Renal cortical epithelial cell (primary cell): ENCODE measurements at places on chromosomes 7 and 10.

- no peak for DNase-seq
Observed at GRCh38 chr10:8325024-8325980, 270.8 kb downstream of the GATA3 start.

- no peak for DNase-seq
Observed at GRCh38 chr7:131948434-131949053, 392.1 kb upstream of the PODXL start.

DNA sequence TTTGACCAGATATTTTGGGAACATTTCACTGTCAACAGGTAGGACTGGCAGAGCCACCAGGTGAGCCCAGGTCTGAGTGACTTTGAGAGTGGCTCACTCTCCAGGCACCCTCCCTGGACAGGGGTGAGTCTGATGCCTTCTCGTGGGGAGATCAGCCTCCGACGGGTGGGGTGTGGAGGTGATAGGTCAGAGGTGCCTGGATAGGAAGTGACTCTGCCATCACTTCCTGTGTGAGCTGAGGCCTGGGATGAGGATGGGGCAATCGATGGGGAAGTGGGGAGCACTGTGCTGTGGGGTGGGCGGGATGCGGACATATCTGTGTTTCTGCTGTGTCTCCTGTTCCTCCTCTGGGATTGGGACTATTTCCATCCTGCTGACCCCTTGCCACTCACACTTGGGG is 34.6 kb downstream of the IFT22 start:
- DNase-seq: no peak

DNA sequence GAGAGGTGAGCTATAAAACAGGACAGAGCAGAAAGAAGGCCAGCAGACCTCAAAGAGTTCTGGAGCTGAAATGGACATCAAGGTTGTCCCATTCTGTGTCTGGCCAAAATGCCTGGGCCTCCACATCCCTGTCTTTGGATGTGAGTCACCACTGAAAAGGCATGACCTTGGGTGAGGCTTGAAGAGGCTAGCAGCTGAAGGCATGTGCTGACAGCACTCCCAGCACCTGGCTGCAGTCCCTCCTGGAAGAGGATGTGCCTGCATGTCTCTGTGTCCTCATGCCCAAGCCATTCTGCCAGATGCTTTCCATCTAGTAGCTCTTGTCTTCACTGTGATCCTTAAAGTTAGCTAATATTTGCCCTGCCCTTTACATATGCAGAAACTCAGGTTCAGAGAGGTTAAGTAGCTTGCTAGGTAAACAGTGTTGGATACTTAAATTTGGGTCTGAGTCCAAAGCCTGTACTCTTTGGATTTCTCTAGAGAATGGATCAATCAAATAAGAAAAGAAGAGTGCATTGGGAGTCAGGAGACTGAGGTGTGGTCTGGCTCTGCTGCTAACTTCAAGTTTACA is 35.8 kb downstream of the HECW1 start:
- DNase-seq: no peak

DNA sequence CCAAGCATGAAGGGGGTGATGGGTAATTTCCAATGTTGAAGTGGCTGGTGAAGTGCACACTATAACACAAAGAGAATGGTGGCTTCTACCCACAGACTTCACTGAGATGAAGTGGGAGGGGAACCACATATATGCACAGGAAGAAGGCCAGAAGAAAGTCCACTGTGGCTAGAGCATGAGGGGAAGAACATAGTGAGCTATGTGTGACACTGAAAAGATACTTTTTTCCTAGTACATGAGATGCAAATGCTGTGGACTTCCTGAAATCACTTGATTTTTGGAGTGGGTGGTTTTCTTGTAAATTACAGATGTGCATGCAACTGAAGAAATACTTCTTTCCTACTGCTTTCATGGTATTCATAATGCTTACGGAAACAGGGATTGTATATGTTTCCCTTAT is 115.6 kb upstream of the PHYHIPL start:
- DNase-seq: no peak

GRCh38 chr7:68547181-68547580 is 1051.1 kb upstream of the AUTS2 start:
- DNase-seq: no peak

GRCh38 chr10:46541017-46541661 is 15.3 kb downstream of the GPRIN2 start:
- no peak for DNase-seq
